ENCODE measurements at places on chromosomes 3 and 15. TPM values are rescaled to one million over a fixed set of nuclear protein-coding genes. Genes with fewer than 3 reads are reported as not detected.

GRCh38 chr3:47583320-47584075 lies 4.8 kb upstream of the CSPG5 start:
- peaks cover 15% of the 10 kb centered on the region for H3K27me3 ChIP-seq
- H3K36me3 ChIP-seq: peaks cover 14% of the 10 kb centered on the region
- H3K4me3 ChIP-seq: no peak overlapping the region
- H3K4me1 ChIP-seq: peaks cover 5% of the 10 kb centered on the region
- no peak for DNase-seq

IQCF5 gene
- not detected for total RNA-seq

- DNase-seq: no peak
- no peaks in the 10 kb centered on the region for H3K27me3 ChIP-seq
- H3K4me3 ChIP-seq: no peak overlapping the region
- H3K27ac ChIP-seq: no peak overlapping the region
- no peaks in the 10 kb centered on the region for H3K4me1 ChIP-seq
Measured at GRCh38 chr3:184874709-184875644, 63.0 kb downstream of the VPS8 start.

GRCh38 chr3:138060792-138061191 lies 50.8 kb downstream of the CLDN18 start:
- H3K4me1 ChIP-seq: no peaks in the 10 kb centered on the region
- no peak for DNase-seq
- no peak overlapping the region for H3K27ac ChIP-seq
- H3K4me3 ChIP-seq: no peak overlapping the region
- H3K36me3 ChIP-seq: peaks cover 45% of the 10 kb centered on the region

SOX14 gene
- not detected for total RNA-seq

GRCh38 chr3:172749230-172749965 lies 1.1 kb upstream of the ECT2 start:
- peak overlapping the region; percentile 100 for H3K27ac ChIP-seq
- peak overlapping the region; percentile 53 for H3K4me3 ChIP-seq
- H3K36me3 ChIP-seq: peaks cover 17% of the 10 kb centered on the region
- H3K4me1 ChIP-seq: peaks cover 39% of the 10 kb centered on the region

- no peaks in the 10 kb centered on the region for H3K4me1 ChIP-seq
- no peak overlapping the region for H3K4me3 ChIP-seq
- H3K36me3 ChIP-seq: no peaks in the 10 kb centered on the region
Measured at GRCh38 chr15:26628879-26629529, 143.9 kb downstream of the GABRB3 start.

DNA sequence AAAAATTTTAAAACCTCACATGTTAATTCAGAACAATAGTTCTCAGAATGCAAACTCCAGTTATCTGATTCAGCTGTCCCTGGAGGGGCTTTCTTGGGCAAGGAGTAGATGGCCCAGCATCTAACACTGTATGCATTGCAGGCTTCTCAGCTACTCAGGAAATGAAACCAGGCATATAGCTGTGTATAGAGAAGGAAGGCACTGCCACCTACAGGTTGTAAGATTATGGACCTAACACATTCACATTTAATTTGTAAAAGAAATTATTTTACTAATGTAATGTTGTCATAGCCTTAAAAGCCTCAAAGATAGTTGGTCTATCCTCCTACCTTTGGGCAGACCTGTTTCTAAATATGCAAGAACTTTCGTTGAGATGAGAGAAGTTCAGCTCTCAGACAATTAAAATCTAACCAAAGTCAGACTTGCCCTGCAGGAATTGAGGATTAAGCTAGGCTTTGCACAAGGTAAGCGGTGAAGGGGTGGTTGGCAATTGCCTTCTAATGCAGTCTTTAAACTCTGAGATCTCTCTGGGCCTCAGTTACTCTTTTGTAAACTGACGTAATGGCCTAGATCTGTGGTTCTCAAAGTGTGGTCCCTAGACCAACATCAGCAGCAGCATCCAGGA lies 132.8 kb upstream of the SLC24A5 start:
- no peaks in the 10 kb centered on the region for H3K36me3 ChIP-seq
- H3K27me3 ChIP-seq: no peaks in the 10 kb centered on the region
- H3K4me3 ChIP-seq: no peak overlapping the region
- no peak overlapping the region for H3K27ac ChIP-seq
- H3K4me1 ChIP-seq: no peaks in the 10 kb centered on the region

DNA sequence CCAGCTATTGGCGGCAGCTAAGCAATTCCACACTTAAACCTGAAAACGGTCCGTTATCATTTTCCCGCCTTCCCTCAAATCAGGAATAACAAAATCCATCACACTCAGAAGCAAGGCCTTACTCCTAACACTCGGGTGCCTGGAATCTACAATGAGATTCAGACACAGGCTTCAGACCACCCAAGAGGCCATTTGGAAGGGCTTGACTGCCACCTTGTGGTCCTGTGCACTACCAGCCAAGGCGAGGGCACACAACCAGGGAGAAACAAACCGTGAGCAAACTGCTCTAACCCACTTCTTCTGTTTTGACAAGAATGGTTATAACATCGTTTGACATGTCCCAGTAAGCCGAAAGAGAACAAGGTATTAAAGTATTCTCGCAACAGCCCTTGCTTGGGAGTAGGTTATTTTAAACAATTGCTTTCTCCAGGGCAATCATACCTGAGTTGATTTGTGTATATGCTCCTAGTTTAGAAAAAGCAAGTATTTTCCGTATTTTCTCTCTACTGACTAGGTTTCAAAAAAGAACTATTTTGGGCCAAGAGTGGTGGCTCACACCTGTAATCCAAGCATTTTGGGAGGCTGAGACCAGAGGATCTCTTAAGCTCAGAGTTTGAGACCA lies 40.1 kb upstream of the TAFA4 start:
- H3K36me3 ChIP-seq: peaks cover 11% of the 10 kb centered on the region
- H3K27me3 ChIP-seq: peaks cover 11% of the 10 kb centered on the region
- DNase-seq: peak; percentile 67
- H3K4me1 ChIP-seq: no peaks in the 10 kb centered on the region
- H3K27ac ChIP-seq: no peak overlapping the region

ALDH1L1 gene
- not detected for total RNA-seq

PCLAF gene
- 116 TPM for total RNA-seq

- no peak overlapping the region for H3K4me3 ChIP-seq
- H3K27ac ChIP-seq: no peak overlapping the region
- no peak for DNase-seq
- no peaks in the 10 kb centered on the region for H3K4me1 ChIP-seq
Measured at GRCh38 chr15:95758451-95758850, 572.0 kb upstream of the NR2F2 start.

DNA sequence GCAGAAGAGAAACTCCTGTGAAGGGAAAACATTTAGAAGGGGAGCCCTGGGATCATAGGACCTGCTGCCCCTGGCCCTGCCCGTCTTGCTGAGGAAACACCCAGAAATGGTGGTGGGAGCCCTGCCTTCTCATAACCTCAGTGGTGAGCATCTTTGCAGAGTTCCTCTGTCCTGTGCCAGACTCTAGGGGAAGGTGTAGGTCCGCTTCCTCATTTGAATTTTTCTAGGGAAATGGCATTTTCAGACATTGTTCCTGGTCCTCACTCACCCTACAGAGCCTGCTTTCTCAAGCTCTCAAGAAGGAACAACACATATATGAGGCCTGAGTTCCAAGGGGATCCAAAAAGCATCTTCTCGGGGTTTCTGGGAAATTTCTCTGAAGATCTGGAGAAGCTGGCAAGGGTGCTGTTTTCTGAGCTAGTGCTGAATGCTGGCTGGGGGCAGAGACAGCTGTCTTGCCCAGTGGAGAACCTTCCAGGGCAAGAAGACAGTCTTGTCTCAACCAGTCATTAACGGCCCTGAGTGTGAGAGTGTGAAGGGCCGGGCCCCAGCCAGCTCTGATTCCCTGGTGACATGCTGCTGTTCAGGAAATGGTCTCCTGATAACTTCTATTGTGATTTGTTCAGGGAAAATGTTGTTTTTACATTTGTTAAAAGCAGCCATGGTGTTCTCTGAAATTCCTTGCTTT lies 283.1 kb upstream of the LRRFIP2 start:
- H3K4me1 ChIP-seq: peaks cover 2% of the 10 kb centered on the region
- H3K36me3 ChIP-seq: no peaks in the 10 kb centered on the region
- no peak overlapping the region for H3K4me3 ChIP-seq

DNA sequence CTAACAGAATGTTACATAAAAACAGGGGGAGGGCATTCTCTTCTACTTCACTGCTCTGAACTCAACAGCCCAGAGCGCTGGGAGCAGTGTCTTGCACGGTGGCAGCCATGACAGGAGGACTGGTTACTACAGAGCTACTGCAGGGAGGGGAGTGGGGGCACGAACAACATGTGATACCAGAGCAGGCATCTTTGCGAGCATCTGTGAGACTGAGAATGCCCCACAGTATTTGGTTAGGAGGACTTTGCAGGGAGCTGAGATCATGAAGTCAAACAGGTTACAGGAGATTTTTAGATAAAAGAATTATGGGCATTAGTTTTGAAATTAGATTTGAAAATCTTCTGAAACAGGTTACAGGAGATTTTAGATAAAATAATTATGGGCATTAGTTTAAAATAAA lies 58.8 kb upstream of the GOLGA8B start:
- peaks cover 14% of the 10 kb centered on the region for H3K4me1 ChIP-seq
- H3K36me3 ChIP-seq: no peaks in the 10 kb centered on the region

CD96 gene
- 0.13 TPM for total RNA-seq

P2RY1 gene
- under 0.01 TPM for total RNA-seq

DNA sequence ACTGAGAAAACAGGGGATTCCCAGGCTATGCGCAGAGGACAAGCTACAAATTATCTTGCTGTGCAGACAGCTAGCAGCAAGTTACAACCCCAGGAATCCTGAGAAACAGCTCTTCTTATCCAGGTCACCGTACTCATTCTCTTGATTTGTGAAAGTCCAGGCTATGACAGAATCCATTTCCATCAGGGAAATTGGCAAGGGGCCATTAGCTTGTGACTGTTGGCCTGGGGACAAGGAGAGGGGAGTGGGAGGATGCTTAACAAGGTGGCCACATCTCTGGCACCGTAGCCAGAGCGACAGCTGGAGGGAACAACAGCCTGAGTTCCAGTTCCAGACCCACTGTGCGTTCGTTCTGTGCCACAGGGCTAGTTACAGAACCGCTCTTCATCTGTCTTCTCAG lies 44.9 kb upstream of the PLXNA1 start:
- no peaks in the 10 kb centered on the region for H3K27me3 ChIP-seq
- DNase-seq: no peak
- no peak overlapping the region for H3K27ac ChIP-seq
- H3K36me3 ChIP-seq: no peaks in the 10 kb centered on the region
- H3K4me3 ChIP-seq: no peak overlapping the region

GRCh38 chr15:63234451-63234870 lies 42.9 kb upstream of the APH1B start:
- peak overlapping the region; percentile 88 for H3K27ac ChIP-seq
- peak; percentile 77 for DNase-seq
- no peaks in the 10 kb centered on the region for H3K27me3 ChIP-seq
- H3K4me3 ChIP-seq: no peak overlapping the region

DNA sequence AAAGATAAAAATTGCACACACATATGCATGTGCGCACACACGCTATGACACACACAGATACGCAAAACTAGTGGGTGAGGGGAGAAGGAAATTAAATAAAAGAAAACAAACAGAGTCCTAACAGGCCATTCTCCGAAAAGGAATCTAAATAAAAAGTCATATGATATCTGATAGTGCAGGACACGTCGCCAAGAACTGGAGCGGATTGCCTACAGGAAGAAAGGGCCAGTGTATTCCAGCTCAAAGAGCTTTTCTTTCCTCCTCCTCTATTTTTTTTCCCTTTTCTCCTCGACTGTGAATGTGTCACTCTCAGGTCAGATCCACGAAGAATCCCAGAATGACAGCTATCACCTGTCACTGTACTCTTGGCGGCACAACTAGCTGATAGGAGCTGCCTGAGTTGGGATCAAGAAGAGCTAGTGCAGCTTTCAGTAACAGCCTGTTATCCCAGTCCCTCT lies 157.8 kb downstream of the TIGIT start:
- H3K4me1 ChIP-seq: peaks cover 18% of the 10 kb centered on the region
- H3K27ac ChIP-seq: no peak overlapping the region
- no peak for DNase-seq
- H3K4me3 ChIP-seq: no peak overlapping the region
- H3K27me3 ChIP-seq: no peaks in the 10 kb centered on the region

GRCh38 chr15:74050127-74050526 lies 32.2 kb downstream of the GOLGA6A start:
- no peaks in the 10 kb centered on the region for H3K36me3 ChIP-seq
- no peak for DNase-seq
- no peak overlapping the region for H3K4me3 ChIP-seq

ATP13A4 gene
- not detected for total RNA-seq

DNA sequence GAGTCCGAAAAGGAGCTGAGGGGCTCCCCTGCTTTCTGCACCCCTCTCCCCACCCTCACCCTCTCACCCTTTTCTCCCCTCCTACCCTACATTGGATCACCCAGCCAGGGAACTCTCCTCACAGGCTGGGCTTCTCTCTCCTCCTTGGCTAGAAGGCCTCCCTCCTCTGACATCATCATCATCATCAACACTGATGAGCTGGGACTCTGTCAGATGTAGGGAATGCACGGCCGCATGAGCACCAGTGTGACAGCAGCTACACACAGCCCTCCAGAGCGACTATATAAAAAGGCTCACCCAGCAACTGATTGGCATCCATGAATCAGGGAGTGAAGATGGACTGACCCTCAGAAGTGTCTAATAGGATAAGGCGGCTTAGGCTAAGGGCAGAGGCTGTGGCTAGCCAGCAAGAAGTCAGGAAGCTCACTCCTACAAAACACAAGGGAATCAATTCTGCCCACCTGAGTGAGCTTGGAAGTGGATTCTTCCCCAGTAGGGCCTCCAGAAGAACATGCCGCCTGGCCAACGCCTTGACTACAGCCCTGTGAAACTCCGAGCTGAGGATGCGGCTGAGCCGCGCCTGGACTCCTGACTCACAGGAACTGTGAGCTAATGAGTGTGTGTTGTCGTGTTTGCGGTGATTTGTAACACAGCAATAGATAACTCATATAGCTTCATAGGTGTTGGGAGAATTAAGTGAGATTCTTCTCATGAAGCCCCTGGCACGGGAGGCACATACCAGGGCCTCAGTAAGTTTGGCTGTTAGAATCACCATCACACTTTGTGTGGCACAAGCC lies 147.6 kb downstream of the FAM43A start:
- no peaks in the 10 kb centered on the region for H3K27me3 ChIP-seq
- DNase-seq: no peak
- H3K36me3 ChIP-seq: no peaks in the 10 kb centered on the region
- no peak overlapping the region for H3K27ac ChIP-seq
- H3K4me1 ChIP-seq: peaks cover 2% of the 10 kb centered on the region

GRCh38 chr15:31552482-31553099 lies 226.0 kb downstream of the KLF13 start:
- H3K36me3 ChIP-seq: no peaks in the 10 kb centered on the region
- H3K4me3 ChIP-seq: no peak overlapping the region
- no peak for DNase-seq
- no peak overlapping the region for H3K27ac ChIP-seq
- 0 out of 2 replicates have a peak, but pooled peaks cover 4% of the 10 kb centered on the region for H3K4me1 ChIP-seq

- H3K27ac ChIP-seq: no peak overlapping the region
- no peaks in the 10 kb centered on the region for H3K4me1 ChIP-seq
- no peak overlapping the region for H3K4me3 ChIP-seq
Measured at GRCh38 chr15:22795206-22796063, 9.0 kb downstream of the NIPA1 start.

DNA sequence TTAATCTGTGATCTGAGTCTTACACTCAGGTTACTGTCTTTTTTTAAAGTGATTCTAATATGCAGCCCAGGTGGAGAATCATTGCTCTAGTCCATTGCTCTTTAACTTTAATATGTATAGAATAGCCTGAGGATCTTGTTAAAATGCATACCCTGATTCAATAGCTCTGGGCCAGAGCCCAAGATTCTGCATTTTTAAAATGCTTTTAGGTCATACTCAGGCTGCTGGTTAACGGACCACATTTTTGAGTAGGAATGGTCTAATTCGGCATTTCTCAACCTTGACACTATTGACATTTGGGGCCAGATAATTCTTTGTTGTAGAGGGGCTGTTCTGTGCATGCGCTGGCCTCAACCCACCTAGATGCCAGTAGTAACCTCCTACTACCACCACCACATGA lies 20.9 kb upstream of the FSTL1 start:
- DNase-seq: peak; percentile 39
- peaks cover 2% of the 10 kb centered on the region for H3K36me3 ChIP-seq
- H3K27me3 ChIP-seq: no peaks in the 10 kb centered on the region
